ENCODE measurements at places on chromosomes 2 and 18.

DNA sequence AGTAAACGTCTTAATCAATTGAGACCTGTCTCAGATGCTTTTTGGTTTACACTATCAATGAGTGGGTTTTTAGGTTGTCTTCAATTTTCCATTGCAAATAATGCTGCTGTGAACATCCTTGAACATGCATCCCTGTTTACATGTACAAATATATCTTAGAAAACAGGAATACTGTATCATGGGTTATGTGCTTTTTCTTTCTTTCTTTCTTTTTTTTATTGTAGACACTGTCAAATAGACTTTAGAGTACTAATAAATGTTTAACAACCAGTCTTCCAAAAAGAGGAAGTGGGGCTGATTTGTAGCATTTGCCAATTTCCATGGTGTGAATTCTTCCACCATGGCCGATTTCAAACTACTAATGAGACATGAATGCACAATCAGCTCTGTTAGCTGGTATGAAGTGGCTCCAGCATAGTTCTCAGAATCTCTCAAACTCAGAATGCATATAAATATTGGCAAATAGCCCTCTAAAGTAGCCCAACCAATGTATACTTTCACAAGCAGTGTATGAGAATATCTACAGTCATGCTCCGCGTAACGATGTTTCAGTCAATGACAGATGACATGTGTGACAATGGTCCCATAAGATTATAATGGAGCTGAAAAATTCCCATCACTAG is 50.3 kb upstream of the B3GNT2 start:
- no peak for DNase-seq

- DNase-seq: no peak
Observed at GRCh38 chr2:215702116-215702902, 266.4 kb upstream of the FN1 start.

DNA sequence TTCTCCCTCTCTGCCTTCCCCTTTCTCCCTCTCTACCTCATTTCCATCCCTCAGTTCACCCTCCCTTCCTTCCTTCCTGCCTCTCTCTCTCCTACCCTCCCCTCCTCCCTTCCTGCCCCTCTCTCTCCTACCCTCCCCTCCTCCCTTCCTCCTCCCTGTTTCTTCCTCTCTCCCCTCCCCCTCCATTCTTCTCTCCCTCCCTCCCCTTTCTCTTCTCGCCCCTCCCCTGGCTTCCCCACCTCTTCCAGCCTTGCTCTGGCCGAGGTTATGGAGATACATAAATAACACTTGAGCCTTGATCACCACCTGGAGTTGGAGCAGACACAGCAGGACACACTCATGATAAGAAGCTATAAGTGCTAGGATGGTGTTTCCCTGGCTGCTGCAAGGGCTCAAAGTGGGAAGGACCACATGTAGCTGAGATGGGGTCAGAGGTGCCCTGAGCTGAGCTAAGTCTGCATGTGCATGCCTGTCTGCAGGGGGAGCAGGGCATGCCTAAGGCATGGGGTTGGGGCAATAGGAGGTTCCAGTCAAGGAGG is 326.1 kb upstream of the HS6ST1 start:
- no peak for DNase-seq

DNA sequence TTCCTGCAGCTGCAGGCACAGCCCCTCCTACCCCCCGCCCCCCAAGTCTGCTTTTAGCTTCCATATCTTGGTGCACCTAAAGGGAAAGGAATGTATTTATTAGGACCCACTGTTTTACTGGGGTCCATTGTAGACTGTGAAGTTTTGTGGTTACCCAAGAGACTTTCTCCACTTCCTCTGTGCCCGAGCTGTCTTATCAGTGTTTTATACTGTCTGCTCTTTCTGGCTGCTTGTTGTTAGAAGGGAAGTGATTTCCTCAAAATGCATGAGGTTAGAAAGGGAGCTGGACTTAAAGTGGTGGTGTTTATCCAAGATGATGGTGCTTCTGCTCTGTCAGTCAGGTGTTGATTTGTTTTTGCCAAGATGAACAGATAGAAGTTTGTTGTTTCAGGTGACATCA is 85.0 kb downstream of the PTH2R start:
- no peak for DNase-seq

DNA sequence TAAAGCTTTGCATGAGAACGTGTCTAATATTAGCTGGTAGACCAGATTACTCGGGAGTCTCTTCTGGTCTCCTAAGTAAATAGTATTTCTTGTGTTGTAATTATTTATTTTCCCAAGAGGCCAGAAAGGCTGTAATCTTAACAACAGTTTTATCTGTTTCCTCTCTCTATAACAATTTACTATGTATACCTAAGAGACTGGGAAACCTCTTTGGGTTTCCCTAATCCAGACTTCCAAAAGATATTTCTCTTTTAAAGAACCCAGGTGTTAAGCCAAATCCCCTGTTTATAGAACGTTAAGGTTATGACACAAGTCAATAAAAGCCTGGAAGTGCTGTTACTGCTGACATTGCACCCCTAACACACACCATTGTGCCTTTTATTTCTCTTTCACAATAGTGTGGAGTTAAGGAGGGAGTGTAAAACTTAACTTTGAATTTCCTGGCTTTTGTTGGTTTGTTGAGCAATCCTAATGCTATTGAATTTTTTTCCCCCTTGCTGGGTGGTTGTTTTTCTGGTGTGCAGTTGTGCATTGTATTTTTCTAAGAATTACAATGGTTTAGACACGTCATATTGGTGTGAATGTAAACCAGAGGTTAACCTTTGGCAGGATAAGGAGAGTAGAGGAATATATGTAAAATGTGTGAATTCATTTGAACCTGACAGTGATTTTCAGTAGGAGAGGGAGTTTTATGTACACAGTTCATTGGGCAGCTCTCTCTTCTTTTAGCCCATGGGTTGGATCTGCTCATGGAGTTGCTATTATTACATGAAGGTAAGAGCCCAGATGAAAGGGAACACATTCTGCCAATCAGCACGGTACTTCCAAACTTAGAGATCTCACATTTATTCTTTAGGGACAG is 192.8 kb downstream of the MTX2 start:
- no peak for DNase-seq

DNA sequence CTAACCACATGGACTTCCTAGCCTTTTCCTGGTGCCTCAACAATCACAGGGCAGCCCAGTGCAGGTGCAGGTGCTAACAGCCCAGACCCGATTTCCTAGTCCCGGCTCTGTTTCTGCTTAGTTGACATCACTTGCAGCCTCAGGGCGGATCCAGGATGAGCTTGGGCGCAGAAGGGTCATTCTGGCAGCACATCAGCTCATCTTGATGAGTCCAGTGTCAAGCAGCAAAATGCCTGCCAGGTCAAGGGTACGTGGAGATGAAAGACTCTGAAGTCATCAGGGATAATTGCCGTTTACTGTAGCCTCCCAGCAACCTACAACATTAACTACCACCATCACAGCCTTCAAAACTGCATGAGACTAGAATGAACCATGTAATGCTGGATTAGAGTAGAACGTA is 39.4 kb upstream of the EFHD1 start:
- DNase-seq: no peak

- DNase-seq: no peak
Observed at GRCh38 chr2:197919487-197919886, 115.1 kb downstream of the PLCL1 start.

DNA sequence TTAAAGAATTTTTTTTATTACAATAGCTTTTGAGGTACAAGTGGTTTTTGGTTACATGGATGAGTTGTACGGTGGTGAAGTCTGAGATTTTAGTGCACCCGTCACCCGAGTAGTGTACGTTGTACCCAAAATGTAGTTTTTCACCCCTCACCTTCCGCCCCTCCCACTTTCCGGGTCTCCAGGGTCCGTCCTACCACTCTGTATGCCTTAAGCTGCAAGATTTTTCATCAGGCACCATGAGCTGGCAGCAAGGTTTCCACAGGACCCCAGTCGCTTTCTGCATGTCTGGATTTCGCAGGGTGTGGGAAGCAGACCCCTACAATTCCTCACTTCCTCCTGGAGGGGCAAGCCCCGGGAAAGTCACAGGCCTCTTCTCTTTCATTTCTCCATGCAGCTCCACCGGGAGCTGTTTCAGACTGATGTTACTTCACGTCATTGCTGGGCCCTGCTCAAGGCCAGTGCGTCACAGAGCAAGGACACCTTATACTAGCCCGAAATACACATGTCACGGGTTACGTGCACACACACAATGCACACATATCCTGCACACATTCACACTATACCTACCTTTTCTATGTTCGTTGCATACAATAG is 179.1 kb downstream of the ZFP36L2 start:
- no peak for DNase-seq

- DNase-seq: no peak
Observed at GRCh38 chr18:58087928-58088690, 44.1 kb downstream of the NEDD4L start.

GRCh38 chr2:239093952-239094351 is 246.1 kb downstream of the TWIST2 start:
- peak; percentile 22 for DNase-seq

DNA sequence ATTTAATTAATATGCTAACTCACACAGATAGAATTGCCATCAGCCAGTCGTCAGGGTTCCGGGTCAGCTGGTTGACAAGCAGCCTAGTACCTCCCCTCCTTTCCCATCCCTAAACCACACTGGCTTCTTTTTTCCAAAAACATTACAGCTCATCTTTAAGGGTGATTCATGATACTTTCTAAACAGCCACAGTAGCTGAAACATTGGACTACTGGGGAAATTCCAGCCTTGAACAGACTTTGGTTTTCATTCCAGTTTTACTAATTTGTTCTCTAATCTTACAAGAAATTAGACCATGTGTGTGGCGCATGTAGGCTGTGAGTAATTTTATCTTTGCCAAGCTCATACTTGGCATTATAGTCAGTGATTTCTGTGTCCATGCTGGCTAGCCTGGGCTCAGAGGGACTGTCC is 110.8 kb downstream of the FMNL2 start:
- DNase-seq: peak; percentile 94

DNA sequence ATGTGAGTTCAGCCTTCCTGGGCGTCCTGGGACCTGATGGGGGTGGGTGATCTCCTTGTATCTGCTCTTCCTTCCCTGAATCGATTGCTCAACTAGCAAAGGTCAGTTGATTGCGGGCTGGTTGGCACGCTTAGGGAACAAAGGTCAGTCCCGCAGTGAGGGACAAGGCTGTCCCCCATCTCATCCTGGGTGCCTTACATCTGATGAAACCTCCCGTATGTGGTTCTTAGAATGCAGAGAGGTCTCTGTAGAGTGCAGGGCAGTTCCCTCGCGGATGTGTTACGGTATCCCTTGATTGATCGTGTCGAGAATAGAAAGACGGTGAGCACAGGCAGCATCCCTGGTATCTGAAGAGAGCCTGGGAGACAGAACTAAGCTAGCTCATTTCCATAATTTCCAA is 56.4 kb upstream of the RBM44 start:
- DNase-seq: no peak

GRCh38 chr2:27018142-27018541 is 14.6 kb upstream of the TMEM214 start:
- no peak for DNase-seq

DNA sequence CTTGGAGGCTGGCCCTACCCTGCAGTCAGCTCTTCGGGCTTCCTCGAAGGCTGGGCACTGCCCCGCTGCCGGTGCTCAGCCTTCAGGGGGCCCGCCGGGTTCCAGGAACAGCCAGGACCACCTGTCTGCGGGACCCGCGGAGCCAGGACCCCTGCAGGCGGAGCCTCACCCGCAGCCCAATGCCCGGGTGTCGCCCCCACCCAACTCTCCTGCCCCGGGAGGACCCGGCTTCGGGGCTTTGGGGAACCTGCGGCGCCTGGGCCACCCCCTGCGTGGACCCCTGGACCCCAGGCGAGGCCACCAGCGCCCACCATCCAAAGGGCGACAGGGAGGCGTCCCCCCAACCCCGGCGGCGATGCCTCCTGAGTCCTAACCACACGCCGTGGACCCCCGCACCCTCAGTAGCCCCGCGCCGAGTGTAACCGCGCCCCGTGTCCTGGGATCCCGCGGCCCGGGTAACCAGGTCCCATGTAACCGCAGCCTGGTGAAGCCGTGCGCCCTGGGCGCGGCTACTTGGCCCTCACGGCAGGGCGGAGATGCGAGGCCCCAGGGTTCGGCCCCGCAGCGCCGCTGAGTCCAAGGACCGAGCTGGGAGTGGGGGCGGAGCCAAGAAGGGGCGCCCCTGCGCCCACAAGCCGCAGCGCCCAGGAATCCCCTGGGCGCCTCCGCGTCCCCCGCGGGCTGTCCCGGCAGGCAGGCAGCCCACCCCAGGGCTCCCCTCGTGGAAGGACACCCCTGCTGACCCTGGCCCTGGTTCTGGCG is 11.0 kb upstream of the UBE2F start:
- no peak for DNase-seq

GRCh38 chr2:2742726-2743125 is 411.7 kb upstream of the MYT1L start:
- DNase-seq: no peak

DNA sequence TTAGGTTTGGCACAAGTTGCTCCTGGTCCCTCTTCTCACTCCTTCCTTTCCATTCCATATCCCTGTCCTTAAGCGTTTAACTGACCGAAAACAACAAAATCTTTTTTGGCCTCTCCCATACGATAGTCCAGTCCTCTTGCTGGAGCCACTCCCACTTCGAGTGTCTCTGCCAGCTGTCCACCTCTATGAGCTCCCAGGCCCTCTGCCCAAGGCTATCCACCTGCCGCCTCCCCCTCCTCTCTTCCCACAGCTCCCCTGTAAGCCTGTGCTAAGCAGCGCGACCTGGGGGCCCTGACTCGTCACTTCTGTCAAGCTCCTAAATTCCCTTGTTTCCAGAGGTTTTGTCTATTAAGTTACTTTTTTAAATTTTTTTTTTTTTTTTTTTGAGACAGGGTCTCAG is 47.0 kb upstream of the FOSL2 start:
- no peak for DNase-seq

DNA sequence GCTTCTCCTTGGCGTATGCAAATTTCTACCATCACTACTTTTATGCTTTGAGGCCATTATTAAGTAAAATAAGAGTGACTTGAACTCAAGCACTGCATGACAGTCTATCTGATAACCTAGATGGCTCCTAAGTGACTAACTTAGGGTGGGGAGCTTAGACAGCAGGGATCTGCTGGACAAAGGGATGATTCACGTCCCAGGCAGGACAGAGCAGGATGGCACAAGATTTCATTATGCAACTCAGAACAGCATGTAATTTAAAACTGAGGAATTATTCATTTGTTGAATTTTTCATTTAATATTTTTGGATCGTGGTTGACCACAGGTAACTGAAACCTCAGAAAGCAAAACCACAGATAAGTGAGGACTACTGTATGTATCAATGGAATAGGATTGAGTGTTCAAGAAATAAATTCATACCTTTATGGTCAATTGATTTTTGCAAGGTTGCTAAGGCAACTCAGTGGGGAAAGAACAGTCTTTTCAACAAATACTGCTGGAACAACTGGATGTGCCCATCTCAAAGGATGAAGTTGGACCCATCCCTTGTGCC is 115.3 kb downstream of the MBD2 start:
- peak; percentile 26 for DNase-seq

GRCh38 chr2:20451000-20451290 is 4.1 kb downstream of the RHOB start:
- no peak for DNase-seq

GRCh38 chr2:200156166-200156835 is 150.2 kb upstream of the SPATS2L start:
- peak; percentile 97 for DNase-seq

- DNase-seq: no peak
Observed at GRCh38 chr2:131126436-131126835, 21.3 kb downstream of the PLEKHB2 start.
